ENCODE measurements at places on chromosomes 7 and 10.

- no peak for DNase-seq
Observed at GRCh38 chr10:79051766-79052165, 17.0 kb upstream of the ZMIZ1 start.

DNA sequence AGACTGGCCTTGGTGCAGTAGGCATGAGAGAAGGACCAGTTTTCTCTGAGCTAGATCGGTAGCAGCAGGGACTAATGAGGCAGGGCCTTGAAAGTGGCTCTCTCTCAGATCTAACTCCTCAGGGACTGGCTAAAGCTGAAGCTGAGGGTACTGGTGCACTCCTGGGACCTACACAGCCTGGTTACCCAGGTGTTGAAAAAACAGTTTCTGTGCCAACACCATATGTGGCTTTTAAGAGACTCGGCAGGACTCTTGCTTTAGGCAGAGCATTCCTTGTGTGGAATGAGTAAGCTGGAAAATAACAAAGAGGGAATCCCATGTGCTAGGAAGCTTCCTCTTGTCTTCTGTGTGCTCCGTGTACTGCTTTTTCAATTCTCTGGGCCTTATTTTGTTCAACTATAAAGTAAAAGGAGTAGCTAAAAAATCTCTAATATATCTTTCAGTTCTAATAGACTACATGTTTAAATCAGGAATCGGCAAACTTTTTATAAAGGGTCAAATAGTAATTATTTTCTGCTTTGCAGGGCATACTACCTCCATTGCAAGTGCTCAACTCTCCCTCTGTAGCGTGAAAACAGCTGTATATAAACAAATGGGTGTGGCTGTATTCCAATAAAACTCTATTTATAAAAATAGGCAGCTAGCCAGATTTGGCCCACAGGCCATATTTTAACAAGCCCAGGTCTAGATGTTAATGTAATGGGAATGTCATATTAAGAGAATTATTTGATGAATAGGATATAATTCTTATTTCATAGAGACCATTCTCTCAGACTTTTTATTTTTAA, 186.1 kb upstream of the KAT6B start:
- DNase-seq, result peak; percentile 98

DNA sequence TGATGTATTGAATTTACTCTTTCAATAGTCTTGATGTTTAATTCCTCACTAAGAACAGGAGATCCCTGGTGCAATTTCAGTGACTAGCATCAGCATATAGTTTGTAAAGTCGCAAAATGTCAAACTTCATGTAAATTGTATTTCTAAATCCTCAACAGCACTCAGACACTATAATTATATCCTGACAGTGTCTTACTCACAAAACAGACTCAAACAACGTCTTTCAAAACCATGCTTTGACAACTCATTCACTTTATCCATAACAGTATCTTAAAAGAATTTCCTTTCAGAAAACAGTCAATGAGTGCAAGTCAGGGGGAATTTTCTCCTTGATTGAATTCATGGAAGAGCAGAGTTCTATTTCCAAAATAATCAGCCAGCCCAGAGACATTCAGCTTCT, 20.8 kb downstream of the BAMBI start:
- no peak for DNase-seq

DNA sequence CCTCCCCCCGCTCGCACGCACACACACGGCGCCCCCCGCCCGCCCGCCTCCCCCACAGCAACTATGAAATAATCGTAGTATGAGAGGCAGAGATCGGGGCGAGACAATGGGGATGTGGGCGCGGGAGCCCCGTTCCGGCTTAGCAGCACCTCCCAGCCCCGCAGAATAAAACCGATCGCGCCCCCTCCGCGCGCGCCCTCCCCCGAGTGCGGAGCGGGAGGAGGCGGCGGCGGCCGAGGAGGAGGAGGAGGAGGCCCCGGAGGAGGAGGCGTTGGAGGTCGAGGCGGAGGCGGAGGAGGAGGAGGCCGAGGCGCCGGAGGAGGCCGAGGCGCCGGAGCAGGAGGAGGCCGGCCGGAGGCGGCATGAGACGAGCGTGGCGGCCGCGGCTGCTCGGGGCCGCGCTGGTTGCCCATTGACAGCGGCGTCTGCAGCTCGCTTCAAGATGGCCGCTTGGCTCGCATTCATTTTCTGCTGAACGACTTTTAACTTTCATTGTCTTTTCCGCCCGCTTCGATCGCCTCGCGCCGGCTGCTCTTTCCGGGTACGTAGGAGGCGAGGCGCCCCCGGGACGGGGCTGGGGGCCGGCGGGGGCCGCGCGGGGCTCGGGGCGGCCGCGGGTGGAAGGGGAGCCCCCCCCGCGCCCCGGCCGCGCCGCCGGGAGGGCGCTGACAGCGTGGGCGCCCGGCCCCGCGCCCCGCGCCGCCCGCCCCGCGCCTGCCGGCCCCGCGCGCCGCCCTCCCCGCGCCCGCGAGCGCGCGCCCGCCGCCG, 441 bp downstream of the BMI1 start:
- peak; percentile 78 for DNase-seq

DNA sequence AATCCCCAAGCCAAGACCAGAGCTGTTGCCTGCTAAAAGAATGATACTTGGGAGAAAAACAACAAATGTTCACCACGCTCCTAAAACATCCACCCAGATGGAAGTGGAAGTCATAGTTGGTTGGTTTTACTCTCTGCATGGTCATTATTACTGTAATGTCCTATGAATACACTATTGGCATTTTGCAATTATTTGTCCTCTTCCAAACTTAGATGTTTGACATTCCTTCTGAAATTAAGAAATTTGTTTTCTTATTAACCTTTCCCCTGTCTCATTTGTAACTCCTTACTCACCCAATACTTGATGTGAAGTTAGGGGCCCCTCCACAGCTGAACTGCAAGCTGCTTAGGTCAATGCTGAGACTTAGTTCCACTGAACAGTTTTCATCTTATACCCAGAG, 383.3 kb downstream of the INHBA start:
- no peak for DNase-seq

GRCh38 chr10:90484518-90484917, 373.3 kb downstream of the HTR7 start:
- no peak for DNase-seq

DNA sequence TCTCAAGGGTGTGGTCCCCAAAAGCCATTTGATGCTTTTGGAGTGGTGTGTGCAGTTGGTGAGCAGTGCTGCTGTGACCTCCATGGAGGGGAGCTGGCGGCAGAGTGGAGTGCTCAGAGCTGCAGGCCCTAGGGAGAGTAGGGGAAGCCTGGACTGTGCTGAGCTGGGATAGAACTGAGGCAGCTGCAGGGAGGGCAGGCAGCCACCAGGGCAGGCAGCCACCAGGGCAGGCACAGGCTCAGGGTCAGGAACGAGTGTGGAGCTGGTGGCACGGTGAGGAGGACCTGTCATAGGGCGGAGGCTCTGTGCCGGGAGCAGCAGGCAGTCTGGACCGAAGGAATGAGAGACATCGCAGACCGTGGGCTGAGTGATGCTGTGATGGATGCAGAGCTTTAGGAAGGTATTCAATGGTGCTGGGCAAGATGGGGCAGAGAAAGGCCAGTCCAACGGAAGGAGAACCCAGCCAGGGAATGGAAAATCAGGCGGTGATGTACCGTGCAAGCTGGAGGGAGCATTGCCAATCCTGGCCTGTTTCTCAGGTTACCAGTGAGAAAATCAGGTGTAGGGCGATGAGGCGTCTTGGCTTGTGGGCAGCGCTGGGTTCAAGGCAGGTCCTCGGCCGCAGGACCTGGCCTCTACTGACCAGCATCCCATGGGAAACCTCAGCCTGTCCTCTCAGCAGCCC, 152.6 kb downstream of the CAMK1D start:
- peak; percentile 5 for DNase-seq

DNA sequence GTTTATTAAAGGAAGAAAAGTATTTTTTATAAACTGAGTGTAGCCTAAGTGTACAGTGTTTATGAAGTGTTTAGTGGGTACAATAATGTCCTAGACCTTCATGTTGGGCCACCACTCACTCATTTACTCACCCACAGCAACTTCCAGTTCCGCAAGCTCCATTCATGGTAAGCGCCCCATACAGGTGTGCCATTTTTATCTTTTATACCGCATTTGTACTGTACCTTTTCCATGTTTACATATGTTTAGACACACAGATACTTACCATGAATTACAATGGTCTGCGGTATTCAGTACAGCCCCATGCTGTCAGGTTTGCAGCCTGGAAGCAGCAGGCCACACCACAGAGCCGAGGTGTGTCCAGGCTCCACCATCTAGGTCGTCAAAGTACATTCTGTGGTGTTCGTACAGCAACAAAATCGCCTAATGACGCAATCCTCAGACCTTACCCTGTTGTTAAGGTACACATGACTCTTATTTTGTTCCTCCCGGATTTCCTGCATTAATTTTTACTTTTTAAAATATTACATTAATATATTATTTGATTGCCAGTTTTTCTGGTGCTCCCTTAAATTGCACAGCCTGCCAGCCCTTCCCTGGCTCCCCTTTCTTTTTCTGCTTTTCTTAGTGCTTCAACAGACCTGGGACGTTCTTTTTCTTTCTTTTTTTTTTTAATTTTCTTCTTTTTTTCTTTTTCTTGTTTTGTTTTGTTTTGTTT, 881 bp upstream of the SSBP1 start:
- peak; percentile 69 for DNase-seq

Data from NCI-H69 (cell line).